Right lobe of liver (tissue), 6 donors: ENCODE measurements at places on chromosomes 4 and X. TPM values are rescaled to one million over a fixed set of nuclear protein-coding genes. Genes with fewer than 3 reads are reported as not detected.

GRCh38 chr4:186845137-186845842, 121.6 kb upstream of the FAT1 start:
- no peak for DNase-seq
- H3K4me3 ChIP-seq = no peak overlapping the region
- no peak overlapping the region for H3K27ac ChIP-seq

DNA sequence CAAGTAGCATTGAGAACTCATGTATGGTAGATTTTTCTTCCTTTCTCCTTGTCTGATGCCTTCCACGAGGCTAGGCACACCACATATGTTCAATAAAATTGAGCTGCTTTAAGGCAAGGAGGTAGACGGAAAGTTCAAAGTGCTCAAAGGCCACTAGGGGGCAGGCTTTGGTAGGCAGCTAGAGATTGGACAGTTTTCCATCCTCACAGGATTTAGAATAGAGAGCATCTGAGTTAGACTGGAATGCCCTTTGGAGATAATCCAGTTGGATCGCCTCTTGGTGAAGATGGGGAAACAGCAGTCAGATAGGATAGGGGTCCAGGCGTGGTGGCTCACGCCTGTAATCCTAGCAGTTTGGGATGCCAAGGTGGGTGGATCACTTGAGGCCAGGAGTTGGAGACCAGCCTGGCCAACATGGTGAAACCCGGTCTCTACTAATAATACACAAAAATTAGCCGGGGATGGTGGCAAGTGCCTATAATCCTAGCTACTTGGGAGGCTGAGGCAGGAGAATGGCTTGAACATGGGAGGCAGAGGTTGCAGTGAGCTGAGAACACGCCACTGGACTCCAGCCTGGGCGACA, 30.4 kb downstream of the ELF4 start:
- H3K27me3 ChIP-seq = no peaks in the 10 kb centered on the region
- DNase-seq = peak; percentile 57
- no peak overlapping the region for H3K27ac ChIP-seq
- H3K4me3 ChIP-seq = no peak overlapping the region

DNA sequence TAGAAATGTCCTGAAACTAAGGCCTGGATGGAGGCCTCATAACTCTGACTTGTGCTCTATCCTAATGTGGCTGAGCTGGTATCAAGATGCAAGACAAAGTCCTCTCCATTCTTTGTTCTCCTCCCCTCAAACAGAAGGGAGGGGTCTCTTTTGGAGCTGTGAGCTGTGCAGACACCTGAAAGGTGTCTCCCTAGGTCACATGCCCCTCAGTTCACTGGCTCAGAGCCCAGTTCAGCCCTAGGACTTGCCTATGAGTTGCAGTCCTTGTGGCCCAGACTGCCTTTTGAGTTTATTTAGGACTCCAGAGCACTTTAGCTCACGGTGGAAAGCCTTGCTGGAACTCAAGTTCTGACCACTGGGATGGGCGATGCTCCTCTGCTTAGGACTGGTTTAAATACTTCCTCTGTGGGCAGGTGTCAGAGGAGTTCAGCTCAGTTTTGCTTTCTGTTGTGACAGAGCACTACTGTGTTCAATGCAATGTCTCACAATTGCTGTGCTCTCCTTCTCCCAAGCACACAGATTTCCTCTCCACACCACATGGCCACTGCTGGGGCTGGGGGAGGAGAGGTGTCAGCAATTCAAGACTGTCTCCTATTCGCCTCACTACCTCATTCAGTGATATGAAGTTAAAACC, 84.8 kb upstream of the ZNF827 start:
- DNase-seq = no peak
- no peak overlapping the region for H3K4me3 ChIP-seq

DNA sequence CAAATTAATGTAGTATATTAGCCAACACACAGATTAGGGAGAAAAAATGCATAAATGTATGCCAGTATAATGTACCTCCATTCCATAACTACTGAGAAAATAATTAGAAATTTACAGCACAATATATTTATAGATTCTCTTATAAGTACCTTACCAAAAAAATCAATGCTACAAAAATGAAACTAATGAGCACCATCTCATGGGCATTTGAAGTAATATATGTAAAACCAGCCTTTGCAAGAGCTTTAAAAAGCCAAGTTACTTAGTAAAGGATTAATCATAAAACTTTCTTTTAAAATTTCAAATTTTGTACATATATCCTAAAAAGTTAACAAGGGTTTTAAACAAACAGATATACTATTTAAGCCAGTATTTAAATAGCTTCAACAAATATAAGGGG, 43.2 kb downstream of the LRBA start:
- no peak overlapping the region for H3K4me3 ChIP-seq
- no peaks in the 10 kb centered on the region for H3K27me3 ChIP-seq

- H3K4me1 ChIP-seq = no peaks in the 10 kb centered on the region
- no peaks in the 10 kb centered on the region for H3K27me3 ChIP-seq
- no peak for DNase-seq
- no peaks in the 10 kb centered on the region for H3K36me3 ChIP-seq
- no peak overlapping the region for H3K27ac ChIP-seq
- H3K4me3 ChIP-seq = no peak overlapping the region
These were observed 625.7 kb downstream of the SMARCA1 start for GRCh38 chrX:128897621-128898020.

DNA sequence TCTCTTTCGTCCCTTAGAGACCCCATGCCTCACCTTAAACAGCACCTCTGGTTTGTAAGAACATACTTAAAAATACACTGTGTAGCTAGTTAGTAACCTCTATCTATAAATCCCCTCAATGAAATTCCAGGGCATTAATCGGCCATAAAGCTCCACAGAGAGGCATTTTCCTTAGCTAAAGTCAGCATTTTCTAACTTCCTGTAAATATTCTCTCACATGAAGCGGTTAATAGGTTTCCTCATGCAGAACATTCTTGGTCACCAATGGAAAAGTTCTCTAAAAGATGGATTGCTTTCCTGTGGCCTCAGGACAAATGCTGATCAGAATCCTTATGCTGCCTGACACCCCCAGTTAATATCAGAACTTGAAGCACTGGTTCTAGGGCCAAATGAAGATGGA, 248.6 kb upstream of the BOD1L1 start:
- no peak overlapping the region for H3K4me3 ChIP-seq
- H3K27me3 ChIP-seq = no peaks in the 10 kb centered on the region
- no peak for DNase-seq
- no peaks in the 10 kb centered on the region for H3K4me1 ChIP-seq
- H3K36me3 ChIP-seq = no peaks in the 10 kb centered on the region

DNA sequence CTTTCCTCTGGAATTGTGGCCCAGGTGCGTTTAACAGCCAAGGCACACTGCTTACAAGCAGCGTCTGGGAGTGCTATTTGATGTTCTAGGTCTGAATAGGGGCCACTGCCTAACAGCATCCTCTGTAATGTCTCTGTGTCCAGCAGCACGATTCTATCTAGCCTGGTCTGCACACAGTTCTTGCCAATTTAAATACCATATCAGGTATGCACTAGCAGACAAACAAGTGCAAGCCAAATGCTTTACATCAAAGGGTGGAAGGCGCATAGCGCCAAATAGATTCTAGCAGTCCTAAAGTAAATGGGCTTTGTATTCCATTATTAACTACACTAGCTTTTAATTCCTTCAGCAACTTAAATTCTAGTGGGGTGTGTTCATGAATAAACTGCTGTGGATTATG, 15.8 kb upstream of the UGDH start:
- H3K27me3 ChIP-seq = no peaks in the 10 kb centered on the region
- no peak for DNase-seq
- peaks cover 17% of the 10 kb centered on the region for H3K4me1 ChIP-seq
- no peak overlapping the region for H3K4me3 ChIP-seq

DNA sequence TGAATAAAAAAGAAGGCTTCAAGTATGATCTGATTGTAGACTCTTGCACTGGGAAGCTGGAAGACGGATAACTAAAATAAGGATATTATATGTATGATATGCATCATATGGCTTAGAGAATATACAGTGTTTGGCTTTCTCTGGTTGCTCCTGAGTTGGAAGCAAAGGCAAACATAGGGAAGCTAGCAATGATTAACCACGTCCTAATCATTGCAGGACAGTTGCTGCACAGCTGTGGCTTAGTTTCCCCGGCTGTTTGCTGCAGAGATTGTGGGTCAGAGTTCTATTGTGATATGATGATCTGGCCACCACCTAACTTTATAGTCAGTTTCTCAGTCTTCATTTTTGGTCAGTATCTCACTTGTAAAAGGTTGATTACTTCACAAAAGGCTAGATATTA, 36.3 kb upstream of the PARM1 start:
- H3K27ac ChIP-seq = no peak overlapping the region
- H3K4me3 ChIP-seq = no peak overlapping the region
- DNase-seq = no peak
- no peaks in the 10 kb centered on the region for H3K27me3 ChIP-seq
- no peaks in the 10 kb centered on the region for H3K4me1 ChIP-seq

DNA sequence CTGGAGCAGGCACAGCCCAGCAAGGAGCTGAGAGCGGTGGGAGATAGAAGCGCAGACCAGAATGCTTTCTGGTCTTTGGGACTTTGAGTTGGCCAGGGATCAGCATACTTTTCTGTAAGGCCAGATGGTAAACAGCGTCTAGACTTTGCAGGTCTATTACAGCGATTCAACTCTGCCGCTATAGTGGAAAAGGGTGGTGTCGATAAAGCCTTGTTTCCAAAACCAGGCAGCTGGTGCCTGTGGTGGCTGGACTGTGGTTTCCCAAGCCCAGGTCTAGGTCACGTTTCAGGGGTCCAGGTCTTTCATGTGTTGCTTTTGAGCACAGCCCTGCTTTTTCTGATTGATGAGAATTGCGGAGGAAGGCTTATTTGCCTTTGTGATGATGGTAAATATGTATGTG, 40.1 kb downstream of the HTT-AS start:
- H3K27ac ChIP-seq = no peak overlapping the region
- no peaks in the 10 kb centered on the region for H3K27me3 ChIP-seq
- no peaks in the 10 kb centered on the region for H3K4me1 ChIP-seq
- no peaks in the 10 kb centered on the region for H3K36me3 ChIP-seq
- no peak for DNase-seq
- no peak overlapping the region for H3K4me3 ChIP-seq

- H3K27ac ChIP-seq = no peak overlapping the region
- H3K36me3 ChIP-seq = no peaks in the 10 kb centered on the region
- H3K27me3 ChIP-seq = no peaks in the 10 kb centered on the region
- no peak for DNase-seq
These were observed 2.6 kb downstream of the TEX13B start for GRCh38 chrX:107979534-107979933.

DNA sequence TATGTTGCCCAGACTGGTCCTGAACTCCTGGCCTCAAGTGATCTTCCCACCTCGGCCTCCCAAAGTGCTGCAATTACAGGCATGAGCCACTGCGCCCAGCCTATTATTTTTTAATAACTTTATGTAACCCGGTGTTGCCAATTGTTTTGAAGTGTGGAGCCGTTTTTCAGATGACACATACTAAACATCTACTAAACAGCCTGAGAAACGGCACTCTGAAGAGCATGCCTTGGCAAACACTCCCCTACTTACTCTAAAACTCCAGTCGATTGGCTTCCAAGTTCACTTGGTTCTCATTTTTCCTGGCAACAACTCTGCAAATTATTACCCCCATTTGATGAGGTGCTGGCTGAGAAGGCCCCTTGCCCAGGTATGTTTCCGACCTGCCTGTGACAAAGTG, 131.1 kb downstream of the GPR143 start:
- H3K27me3 ChIP-seq = no peaks in the 10 kb centered on the region
- H3K36me3 ChIP-seq = no peaks in the 10 kb centered on the region
- H3K27ac ChIP-seq = no peak overlapping the region
- peaks cover 2% of the 10 kb centered on the region for H3K4me1 ChIP-seq
- no peak overlapping the region for H3K4me3 ChIP-seq

GRCh38 chrX:41240509-41240908, 93.5 kb upstream of the DDX3X start:
- no peaks in the 10 kb centered on the region for H3K27me3 ChIP-seq
- no peaks in the 10 kb centered on the region for H3K4me1 ChIP-seq
- H3K36me3 ChIP-seq = no peaks in the 10 kb centered on the region
- H3K27ac ChIP-seq = no peak overlapping the region
- DNase-seq = no peak
- no peak overlapping the region for H3K4me3 ChIP-seq

DNA sequence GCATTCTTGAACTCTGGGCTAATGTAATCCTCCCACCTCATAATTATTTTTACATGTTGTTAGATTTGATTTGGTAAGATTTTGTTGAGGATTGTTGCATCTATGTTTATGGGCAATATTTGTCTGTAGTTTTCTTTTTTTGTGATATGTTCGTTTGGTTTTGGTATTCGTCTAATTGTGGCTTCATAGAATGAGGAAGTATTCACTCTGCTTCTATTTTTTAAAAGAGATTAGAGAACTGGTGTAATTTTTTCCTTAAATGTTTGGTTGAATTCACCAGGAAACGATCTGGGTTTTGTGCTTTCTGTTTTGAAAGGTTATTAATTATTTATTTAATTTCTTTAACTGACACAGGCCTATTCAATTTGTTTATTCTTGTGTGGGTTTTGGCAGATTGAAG, 161.2 kb upstream of the NUDT6 start:
- no peaks in the 10 kb centered on the region for H3K4me1 ChIP-seq
- H3K27me3 ChIP-seq = no peaks in the 10 kb centered on the region
- H3K4me3 ChIP-seq = no peak overlapping the region
- no peak overlapping the region for H3K27ac ChIP-seq

GRCh38 chr4:153480704-153481103, 14.5 kb downstream of the TMEM131L start:
- H3K27me3 ChIP-seq = no peaks in the 10 kb centered on the region
- no peak for DNase-seq
- H3K36me3 ChIP-seq = no peaks in the 10 kb centered on the region

DNA sequence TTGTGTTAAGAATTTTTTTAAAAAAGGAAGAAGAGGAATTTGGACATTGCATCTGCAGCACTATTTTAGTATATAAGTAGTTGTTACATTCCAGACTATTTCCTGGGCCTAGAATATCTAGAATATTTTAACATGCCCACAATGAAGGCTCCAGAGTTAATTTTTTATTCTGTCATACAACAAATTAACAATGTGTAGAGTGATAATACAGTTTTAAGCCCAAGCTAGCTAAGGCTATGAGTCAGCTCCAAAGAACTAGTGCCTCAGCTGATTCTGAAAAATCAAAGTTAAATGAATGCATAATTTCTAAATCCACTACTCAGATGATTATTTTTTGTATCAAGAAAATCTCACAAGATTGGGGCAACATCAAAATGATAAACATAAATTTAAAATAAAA, 231.4 kb downstream of the PRDM5 start:
- H3K4me3 ChIP-seq = no peak overlapping the region
- DNase-seq = no peak
- no peak overlapping the region for H3K27ac ChIP-seq
- H3K27me3 ChIP-seq = peaks cover 4% of the 10 kb centered on the region

DNA sequence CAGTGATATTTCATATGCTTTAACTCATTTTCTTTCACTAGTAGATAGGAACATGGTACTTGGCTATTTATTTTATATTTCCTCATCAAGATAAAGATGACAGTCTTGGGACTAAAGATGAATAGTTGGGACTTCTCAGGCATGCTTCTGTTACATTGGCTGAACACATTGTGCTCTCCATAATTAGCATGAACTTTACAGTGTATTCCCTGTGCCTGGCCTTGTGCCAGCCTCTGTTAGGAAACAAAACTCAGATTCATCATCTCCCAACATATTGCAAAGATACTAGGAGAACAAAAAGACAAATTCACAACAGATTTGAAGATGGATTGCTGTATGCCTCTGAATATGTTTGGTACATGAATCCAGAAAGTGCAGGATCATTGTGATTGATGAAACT, 26.4 kb downstream of the GRIA2 start:
- H3K27ac ChIP-seq = no peak overlapping the region
- H3K4me3 ChIP-seq = no peak overlapping the region
- H3K27me3 ChIP-seq = no peaks in the 10 kb centered on the region
- no peaks in the 10 kb centered on the region for H3K36me3 ChIP-seq

Gene LEF1
- total RNA-seq = 0.42 TPM

Gene HERC6
- 2.4 TPM for total RNA-seq

Gene NUP54
- total RNA-seq = 18.9 TPM

Gene LIAS
- total RNA-seq = 13.3 TPM

Gene CSAG1
- not detected for total RNA-seq

Gene SH2D1A
- total RNA-seq = not detected
